ENCODE measurements at places on chromosomes 11 and 22.

GRCh38 chr11:57647372-57647771 lies 2.3 kb downstream of the YPEL4 start:
- DNase-seq = no peak

DNA sequence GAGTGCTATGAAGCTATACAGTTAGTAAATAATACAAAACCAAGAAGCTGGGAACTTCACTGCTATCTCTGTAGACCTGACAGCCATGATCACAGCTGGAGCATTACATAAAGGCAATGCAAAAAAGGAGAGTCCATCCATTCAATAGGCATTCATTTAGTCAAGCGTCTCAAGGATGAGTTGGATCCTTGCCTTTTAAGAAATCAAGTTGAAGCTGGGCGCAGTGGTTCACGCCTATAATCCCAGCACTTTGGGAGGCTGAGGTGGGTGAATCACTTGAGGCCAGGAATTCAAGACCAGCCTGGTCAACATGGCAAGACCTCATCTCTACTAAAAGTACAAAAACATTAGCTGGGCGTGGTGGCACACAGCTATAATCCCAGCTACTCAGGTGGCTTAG lies 48.1 kb upstream of the ALKBH3 start:
- no peak for DNase-seq

- DNase-seq = no peak
These were observed 9.3 kb upstream of the GLB1L3 start for GRCh38 chr11:134266841-134267251.

DNA sequence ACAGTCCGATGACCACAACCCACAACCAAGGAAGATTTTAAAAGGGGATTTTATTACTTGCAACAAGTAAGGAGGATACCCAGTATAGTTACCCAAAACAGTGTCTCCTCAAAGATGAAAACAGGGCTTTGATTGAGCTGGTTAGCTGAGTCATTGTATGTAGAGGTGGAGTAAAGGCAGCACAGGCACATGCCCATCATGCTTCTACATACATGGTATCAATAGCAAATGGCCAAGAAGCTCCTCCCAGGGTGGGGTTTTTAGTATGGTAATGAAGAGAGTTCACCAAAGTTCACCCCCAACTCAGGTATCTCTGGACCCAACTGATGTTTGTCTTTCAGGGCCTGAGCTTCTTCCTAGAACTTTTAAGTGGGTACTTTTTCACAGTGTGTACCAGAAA lies 157.1 kb upstream of the CEP126 start:
- no peak for DNase-seq

DNA sequence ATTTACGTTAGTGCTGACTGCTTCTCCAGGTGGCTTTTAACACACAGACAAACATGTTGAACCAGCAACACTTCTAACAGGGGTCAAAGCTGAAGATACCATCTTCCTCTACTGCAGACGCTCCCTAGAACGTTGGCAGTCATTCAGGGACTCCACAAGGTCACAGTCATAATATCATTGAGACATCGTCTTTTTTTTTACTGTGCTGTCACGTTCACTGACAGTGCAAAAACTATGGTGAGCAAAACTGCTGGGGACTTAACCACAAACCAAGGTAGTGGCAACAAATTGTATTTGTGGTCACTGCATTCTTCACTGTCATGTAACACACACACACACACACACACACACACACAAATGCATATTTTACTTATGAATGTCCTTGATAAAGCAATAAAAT lies 244.9 kb downstream of the CASP12 start:
- DNase-seq = no peak

- no peak for DNase-seq
These were observed 13.9 kb upstream of the TH start for GRCh38 chr11:2185324-2186085.

GRCh38 chr11:19353287-19353850 lies 112.6 kb upstream of the E2F8 start:
- DNase-seq = no peak

DNA sequence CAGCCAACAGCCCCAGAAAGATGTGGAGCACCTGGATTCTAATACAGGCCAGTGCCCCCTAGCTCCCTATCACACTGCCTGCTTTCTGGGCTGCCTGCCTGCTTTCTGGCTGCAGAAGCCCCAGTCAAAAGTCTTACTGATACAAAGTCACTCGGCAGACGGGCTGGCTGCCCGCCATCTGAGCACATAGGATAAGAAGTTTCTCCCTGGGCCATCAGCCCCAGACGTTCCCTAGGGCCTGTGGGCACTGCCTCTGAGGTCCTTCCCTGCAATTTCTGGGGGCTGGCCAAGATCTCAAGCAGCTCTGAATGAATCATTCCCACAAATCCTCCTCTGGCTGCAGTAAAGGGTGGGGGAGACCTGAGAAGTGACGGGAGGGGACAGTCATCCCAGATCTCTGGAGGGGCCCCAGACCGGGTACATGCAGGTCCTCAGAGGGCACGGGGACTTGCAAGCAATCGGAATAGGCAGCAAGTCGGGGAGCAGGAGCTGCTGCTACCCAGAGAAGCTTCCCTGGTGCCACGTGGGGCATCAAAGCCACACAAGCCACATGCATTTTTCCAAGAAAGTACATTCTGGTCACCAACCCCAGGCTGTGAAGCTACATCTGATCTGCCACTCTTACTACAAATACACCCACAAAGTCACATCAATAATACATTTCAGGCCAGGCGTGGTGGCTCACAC lies 4.7 kb downstream of the TPST2 start:
- no peak for DNase-seq

GRCh38 chr11:59769111-59769510 lies 13.9 kb downstream of the STX3 start:
- no peak for DNase-seq

DNA sequence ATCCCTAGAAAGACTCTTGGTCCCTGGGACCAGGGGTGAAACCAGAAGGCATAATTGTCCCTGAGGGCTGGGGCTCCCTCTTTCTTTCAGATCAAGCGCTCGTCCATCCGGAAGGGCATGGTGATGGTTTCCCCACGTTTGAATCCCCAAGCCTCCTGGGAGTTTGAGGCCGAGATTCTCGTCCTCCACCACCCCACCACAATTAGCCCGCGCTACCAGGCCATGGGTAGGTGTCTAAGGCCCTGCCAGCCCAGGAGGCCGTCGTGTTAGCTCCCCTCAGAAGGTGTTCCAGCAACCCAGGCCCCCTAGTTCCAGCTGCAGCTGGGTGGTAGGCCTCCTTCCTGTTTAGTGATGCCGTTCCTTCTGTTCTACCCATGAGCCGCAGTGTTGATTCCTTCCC lies 21.4 kb downstream of the GTPBP1 start:
- DNase-seq = no peak

- DNase-seq = no peak
These were observed 111.6 kb downstream of the PHF21B start for GRCh38 chr22:44898236-44898635.

- DNase-seq = no peak
These were observed 14.1 kb downstream of the IL10RA start for GRCh38 chr11:118000067-118000849.

DNA sequence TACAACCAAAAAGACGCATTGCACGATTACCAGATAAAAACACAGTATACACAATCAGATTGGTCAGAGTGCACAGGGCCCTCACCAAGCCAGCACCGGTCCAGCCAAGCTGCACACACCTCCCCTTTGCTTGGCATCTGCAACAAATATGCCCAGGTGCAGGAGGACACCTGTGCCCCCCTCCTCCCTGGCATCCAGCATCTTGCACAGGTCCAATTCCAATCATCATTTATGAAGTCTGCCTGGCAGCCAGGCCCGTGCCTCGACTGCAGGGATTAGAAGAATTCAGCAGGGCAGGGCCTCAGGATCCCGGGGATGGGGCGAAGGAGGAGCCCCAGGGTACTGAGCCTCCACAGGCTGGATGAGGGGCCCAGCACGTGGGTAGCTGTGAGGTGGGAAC lies 302.1 kb downstream of the CTTN start:
- no peak for DNase-seq

- DNase-seq = no peak
These were observed 245.6 kb downstream of the TENM4 start for GRCh38 chr11:79195209-79195608.

DNA sequence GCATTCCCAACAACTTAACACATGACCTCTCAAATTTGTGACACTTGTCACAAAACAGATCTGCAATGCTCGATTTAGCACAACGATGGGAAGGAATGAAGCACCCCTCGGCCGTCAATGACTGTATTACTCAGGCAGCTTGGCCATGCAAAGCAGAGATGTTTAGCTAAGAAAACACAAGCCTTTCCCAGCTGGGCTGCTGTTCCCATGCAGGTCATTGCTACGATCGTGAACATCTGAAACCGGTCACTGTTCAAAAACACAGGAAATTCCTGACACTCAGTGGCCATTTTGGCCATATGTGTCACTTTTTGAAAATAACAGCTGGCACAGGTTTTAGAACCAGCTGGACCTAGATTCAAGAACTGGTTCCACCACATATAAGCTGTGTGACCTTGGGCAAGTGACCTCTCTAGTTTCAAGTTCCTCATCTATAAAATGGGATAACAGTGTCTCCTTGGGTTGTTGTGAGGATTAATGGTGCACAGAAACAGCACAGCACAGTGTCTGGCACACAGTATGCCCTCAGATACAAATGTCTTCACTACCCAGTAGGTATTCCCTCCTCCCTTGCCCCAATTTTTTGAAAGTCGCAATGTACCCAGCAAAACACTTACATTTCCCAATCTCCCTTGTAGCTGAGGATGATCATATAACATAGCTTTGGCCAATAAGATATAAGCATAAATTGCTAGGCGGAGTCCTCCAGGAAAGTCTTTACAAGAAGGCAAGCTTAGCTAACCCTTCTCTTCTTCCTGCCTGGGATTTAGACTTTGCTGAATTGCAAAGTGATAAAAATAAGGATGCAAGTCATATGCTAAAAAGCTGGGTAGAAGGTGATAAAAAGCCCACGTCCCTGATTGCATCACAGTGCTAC lies 93.1 kb downstream of the C11orf58 start:
- no peak for DNase-seq

DNA sequence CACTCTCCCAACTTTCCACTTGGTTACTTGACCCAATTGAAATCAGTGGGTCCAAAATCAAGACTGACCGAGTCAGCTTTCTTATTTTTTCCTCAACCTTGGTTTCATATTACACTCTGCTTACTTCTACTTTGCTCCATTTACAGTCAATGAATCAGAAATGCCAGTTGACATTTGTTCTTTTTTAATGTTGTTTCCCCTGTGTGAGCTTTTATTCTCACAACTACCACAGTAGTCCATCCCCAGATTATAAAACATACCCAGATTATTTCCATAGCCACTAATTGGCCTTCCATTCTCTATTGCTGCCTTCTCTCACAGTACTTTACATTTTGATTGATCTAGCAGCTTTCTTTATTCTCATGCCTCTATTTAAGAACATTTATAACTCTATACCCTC lies 50.0 kb downstream of the DNAJC24 start:
- DNase-seq = no peak

DNA sequence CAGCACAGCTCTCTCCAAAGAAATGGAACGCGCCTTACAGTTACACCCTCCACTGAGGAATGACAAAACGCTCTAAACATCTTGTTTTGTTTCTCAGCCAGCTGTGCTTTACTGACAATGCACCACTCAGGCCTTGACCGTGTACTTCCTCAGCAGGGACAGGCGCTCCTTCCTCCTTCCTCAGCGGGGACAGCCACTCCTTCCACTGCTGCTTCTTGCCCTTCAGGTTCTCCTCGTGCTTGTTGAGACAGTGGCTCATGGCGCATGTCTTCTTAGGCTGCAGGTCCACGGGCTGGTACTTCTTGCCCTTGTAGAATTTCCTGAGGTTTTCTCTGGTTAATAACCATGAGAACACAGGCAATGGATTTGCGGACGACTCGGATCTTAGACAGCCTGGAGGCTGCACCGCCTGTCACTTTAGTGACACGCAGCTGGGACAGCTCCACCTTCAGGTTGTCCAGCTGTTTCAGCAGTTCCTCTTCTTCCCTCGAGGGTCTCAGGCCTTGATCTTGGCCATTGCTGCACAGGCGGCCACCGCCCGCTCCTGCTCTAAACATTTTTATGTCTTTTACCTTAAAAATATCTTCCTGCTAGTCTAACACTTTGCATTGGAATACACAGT lies 613.8 kb downstream of the BRD1 start:
- DNase-seq = no peak

DNA sequence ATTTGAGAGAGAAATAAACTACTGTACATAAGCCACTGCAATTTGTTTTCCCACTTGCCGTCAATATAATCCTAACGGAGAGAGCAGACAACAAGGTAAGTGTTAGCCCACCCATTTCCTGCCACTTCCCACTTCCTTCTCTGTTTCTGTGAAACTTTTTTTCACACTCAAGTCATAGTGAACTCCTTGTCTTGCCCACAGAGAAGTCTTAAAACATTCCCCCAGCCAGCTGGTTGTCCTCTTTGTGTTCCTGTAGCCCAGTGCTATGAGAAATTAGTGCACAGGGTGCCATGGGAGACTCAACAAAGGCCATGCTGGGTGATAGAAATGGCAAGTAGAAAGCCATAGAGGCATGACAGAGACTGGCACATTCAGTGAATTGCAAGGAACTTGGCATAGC lies 208.6 kb downstream of the BLID start:
- DNase-seq = no peak

DNA sequence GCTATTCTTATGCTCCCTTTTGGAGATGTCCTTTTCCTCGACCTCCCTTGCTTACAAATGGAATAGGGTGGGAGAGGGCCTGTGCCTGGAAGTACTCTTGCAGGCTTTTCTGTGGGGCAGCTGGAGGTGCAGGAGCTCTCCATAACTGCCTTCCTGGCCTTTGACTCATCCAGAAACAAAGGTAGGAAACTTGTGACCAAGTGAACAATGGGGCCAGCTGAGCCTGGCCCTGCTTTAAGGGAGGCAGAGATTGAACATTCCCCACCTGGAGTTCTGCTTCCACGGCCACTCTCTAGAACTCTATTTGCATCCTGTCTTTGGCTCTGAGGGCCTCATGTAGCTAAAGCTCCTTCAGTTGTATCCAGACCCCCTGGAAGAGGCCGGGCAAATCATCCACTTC lies 5.1 kb upstream of the LYVE1 start:
- DNase-seq = no peak

DNA sequence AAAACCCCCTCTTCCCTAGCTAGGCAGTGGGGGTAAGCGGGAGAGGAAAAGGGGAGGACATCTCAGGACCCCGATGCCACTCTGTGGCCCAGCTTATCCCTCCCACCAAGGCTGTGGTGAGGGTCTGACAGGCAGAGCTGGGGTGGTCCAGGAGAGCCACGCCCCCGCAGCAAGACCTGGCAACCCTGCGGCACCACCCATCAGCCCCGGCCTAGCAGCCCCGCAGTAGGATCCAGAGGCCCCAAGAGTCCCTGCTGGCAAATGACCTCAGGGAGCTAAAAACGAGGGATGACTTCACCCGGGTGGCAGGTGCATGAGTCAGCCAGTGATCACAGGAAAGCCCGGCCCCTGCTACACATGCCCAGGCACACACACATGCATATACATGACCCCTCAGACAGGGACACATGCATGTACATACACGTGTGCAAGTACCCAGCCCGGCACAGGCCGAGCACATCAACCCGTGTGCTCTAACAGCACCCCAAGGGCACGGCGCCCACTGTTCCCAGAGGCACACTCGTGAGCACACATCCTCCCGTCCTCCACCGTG lies 32.3 kb downstream of the ARVCF start:
- no peak for DNase-seq
